ENCODE measurements at places on chromosomes 2 and 18. TPM values are rescaled to one million over a fixed set of nuclear protein-coding genes. Genes with fewer than 3 reads are reported as not detected.

HOXD13 gene
- total RNA-seq: not detected

KCNG2 gene
- total RNA-seq: 0.73 TPM

MOGAT1 gene
- not detected for total RNA-seq

CDK5R2 gene
- under 0.01 TPM for total RNA-seq

SFT2D3 gene
- 6.6 TPM for total RNA-seq

ZNF804A gene
- total RNA-seq: 2.3 TPM

NGEF gene
- total RNA-seq: 0.44 TPM

FLACC1 gene
- 2.0 TPM for total RNA-seq

BCL2L11 gene
- total RNA-seq: 3.2 TPM

CD302 gene
- 9.8 TPM for total RNA-seq

RIOK3 gene
- total RNA-seq: 82.6 TPM

EIPR1 gene
- total RNA-seq: 31.4 TPM

AMER3 gene
- not detected for total RNA-seq

ZNF396 gene
- 3.0 TPM for total RNA-seq

ERBB4 gene
- total RNA-seq: 0.17 TPM

GREB1L gene
- not detected for total RNA-seq

BMP10 gene
- total RNA-seq: not detected

ZNF397 gene
- total RNA-seq: 30.3 TPM

CHST10 gene
- total RNA-seq: 5.2 TPM

CREG2 gene
- total RNA-seq: 0.83 TPM

CD226 gene
- 0.66 TPM for total RNA-seq

SCYGR4 gene
- not detected for total RNA-seq

NR4A2 gene
- 0.33 TPM for total RNA-seq

RAB6C gene
- total RNA-seq: not detected

MATN3 gene
- total RNA-seq: 1.9 TPM

VSNL1 gene
- total RNA-seq: 0.29 TPM

ASB18 gene
- total RNA-seq: not detected

REG1B gene
- not detected for total RNA-seq

SERPINB11 gene
- total RNA-seq: not detected

MYO3B gene
- 0.17 TPM for total RNA-seq

NT5DC4 gene
- not detected for total RNA-seq

ACKR3 gene
- 3.0 TPM for total RNA-seq

FAM117B gene
- 1.7 TPM for total RNA-seq

MITD1 gene
- 19.4 TPM for total RNA-seq

RBKS gene
- 2.5 TPM for total RNA-seq

PROM2 gene
- total RNA-seq: 0.83 TPM

CCDC74A gene
- total RNA-seq: 12.7 TPM

YWHAQ gene
- 579 TPM for total RNA-seq

FKBP7 gene
- 49.9 TPM for total RNA-seq

TTC21B gene
- 30.6 TPM for total RNA-seq

TCF23 gene
- not detected for total RNA-seq

FNDC4 gene
- 34.7 TPM for total RNA-seq

DTNB gene
- total RNA-seq: 6.3 TPM

MBD2 gene
- 29.1 TPM for total RNA-seq

ALKAL2 gene
- not detected for total RNA-seq

STON1 gene
- total RNA-seq: 14.4 TPM

CNNM3 gene
- 6.5 TPM for total RNA-seq

Measured in smooth muscle cell of trachea (primary cell).